ENCODE measurements at places on chromosomes 1 and 21.

DNA sequence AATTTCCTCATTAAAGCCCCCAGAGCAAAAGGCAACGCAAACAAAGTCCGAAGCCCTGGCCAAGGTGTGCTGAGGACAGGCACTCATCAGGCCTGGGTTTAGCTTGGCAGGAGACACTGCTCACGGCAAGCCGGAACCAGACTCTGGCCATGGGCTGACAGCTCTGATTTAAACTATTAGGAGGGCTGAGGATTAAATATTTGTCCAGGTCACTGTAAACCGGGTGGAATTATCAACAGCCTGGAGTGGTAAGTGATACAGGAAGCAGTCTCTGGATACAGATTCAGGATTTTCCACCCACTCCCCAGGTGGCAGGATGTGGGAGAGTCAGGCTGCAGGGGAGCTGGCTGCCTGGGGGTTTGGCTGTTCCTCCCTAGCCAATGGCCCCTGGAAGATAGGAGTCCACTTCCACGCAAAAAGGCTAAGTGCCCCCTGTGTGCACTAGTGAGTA, 42.4 kb downstream of the SLC66A1 start:
- no peak for DNase-seq

DNA sequence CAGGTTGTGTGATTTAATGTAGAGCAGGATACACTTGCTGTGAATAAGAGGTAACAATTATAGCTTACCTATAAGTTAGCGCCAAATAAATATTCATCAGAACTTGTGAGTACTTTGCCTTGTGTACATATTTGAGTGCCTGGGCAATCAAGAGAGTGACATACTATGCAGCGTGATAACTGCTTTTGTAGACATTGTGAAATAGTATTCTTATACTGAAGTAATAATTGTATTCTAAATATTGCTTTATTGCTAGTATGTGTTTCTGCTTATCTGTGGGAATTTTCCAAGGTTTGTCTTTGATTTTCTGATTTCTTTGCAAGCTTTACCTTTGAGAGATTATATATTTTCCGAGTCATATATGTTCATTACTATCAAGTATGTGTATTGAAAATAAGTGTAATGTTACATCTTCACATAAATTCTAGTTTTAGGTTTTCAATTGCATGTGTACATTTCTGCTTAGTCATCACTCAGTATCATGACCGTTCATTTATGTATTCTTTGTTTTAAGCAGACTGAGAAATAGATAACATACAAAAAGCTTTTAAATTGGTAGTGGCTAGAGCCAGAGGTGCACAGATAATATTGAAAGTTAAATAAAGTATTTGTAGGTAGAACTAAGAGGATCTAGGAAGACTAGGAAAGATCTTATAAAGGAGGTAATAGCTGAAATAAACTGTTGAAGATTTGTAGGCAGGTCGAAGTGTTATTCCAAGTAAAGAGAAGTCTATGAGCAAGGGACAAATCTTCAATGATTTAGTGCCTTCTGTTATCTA, 19.5 kb downstream of the USP25 start:
- no peak for DNase-seq

DNA sequence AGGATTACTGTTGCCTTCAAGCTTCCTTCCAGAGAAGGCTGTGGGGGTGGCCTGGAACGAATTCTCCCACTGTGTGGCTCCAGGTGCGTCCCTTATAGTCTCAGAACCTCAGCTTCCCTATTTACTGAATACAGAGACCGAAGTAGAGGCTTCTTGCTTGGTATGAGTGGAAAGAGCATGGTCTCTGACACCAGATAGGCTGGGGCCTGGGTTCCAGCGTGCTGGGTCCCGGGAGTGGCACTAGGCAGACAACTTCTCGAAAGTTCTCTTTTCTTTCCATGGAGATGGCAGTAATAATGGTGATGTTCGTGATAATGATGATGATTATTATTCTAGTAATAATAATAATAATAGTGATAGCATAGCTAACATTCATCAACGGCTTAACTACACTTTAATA, 161.7 kb downstream of the PTPRU start:
- DNase-seq: no peak

DNA sequence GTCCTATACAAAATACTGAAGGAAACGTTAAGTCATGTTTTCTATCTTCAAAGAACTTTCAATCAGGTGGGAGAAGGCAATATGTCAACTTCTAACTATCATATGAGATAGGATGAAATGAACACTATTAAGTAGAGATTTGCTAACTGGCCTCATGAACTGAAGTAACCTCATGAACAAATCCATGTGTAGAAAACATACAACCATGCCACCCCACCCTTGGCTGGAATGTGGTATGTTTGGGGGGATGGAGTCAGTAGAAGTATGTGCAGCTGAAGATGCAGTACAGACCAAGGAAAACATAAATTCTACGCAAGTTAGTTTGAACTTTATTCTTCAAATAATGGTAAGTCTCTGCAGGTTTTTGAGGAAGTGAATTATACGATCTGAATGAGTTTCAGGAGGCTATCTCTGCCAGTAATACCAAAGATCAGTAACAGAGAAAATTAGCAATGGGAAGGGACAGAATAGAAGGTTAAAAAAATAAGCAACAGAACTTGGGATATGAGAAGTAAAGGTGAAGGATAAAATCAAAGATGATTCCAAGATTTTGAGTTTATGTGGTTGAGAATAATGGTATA, 4.5 kb downstream of the TRMT1L start:
- no peak for DNase-seq

DNA sequence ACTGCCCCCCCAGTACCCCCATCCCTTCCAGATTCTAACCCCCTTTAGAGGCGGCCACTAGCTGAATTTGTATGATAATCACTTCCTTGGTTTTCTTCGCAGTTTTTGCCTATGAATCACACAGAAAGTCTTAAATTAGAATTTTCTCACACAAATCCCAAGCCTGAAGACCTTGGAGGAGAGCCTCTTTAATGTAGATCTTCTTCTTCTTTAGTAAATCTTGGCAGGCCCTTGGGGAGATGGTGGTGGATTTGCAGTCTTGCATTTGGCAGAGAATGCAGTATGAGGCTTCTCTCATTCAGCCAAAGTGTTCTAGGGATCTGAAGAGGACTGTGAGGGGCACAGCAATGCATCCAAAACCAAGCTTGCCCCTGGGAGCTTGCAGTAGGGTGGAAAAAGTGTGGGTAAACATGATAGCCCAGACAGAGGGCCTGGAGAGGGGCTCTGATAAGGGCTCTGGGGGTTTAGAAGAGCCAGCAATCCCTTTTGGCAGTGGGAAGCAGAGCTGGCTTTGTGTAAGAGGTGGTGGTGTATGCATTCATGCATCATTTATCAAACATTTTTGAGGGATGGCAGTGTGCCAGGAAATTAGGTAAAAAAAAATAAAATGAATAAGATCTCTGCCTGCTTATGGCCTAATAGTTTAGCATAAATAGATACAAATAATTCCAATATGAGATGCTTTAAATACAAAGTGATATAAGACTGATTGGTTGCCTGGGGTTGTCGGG, 7.7 kb upstream of the CDC42 start:
- no peak for DNase-seq

- peak; percentile 77 for DNase-seq
Measured at GRCh38 chr1:93528412-93528811, 80.5 kb downstream of the FNBP1L start.

GRCh38 chr1:78437941-78438340, 52.8 kb upstream of the PTGFR start:
- DNase-seq: no peak

GRCh38 chr1:10892138-10893065, 96.0 kb upstream of the CASZ1 start:
- no peak for DNase-seq

- DNase-seq: peak; percentile 44
Measured at GRCh38 chr21:37251294-37251634, 15.9 kb downstream of the VPS26C start.

DNA sequence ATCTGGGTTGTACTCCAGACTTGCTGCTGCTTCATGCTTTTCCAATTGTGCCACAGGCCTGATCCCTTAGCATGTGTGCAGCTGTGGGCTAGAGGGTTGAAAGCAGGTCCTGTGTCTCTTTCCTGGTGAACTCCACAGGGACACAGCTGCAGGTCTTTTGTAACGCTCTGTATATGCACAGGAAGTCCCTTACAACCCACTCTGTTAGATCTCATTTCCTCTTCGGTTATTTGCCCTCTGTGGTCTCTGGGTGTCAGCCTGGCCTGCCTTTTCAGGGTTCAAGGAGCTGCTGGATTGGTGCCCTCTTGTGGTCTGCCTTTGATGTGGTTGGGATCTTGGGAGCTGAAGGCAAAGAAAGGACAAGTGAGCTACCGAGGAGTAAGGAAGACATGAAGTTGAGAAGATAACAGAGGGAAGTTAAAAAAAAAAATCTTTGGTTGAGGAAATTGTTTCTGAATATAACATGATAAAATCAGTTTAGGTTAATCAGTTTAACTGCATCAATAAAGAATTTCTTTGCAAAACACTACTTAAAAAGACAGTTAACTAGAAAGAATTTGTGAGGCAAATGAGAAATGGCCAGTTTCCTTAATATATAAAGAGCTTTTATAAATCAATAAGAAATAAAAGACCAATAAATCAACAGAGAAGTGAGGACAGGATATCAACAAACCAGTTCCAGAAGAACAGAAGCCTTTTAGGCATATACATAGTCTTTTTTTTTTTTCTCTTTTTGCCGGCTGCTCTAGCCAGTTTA, 44.1 kb downstream of the UCK2 start:
- peak; percentile 99 for DNase-seq

GRCh38 chr1:26285366-26286063, 5.6 kb downstream of the SH3BGRL3 start:
- no peak for DNase-seq

- DNase-seq: no peak
Measured at GRCh38 chr1:74437035-74437434, 75.4 kb downstream of the LRRC53 start.

DNA sequence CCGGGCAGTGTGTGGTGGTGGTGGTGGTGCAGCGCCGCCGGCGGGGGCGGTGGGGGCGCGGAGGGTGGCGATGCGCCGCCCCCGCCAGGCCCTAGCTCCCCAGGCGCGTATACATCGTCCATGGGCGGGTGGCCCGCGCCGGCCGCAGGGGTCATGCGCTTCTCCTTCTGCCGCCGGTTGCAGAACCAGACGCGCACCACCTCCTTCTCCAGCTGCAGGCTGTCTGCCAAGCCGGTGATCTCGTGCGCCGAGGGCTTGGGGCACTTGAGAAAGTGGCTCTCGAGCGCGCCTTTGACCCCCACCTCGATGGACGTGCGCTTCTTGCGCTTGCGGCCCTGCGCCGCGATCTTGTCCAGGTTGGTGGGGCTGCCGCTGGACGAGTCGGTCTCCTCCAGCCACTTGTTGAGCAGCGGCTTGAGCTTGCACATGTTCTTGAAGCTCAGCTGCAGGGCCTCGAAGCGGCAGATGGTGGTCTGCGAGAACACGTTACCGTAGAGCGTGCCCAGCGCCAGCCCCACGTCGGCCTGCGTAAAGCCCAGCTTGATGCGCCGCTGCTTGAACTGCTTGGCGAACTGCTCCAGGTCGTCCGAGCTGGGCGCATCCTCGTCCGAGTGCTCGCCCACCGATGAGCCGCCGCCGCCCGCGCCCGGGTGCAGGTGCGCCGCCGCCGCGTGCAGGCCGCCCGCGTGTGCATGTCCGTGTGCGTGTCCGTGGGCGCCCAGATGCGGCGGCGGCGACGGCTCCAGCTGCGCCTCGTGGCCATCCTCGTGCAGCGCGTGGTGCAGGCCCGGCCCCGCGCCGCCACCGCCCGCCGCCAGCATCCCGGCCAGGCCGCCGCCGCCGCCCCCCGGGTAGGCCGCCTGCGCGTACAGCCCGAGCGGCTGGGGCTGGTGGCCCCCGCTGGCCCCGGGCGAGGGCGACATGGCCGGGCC, 926 bp downstream of the POU3F1 start:
- no peak for DNase-seq

- DNase-seq: no peak
Measured at GRCh38 chr1:243758647-243759046, 91.4 kb downstream of the AKT3 start.

DNA sequence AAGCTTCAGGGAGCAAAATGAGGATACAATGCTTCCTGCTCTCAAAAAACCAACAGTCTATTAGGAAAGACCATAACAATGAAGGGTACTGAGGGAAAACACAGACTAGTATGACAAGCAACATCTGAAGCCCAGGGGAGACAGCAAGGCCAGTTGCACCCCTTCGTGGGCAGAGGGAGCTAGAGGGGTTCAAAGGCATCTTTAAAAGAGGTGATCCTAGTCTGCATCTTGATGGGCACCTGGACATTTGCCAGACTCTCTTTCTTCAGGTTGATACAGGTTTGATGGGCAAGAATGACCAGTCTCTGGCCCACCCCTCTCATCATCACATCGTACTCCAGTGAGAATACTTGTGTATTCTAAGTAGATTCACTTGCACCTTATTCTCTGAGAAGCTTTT, 177.7 kb downstream of the VAV3 start:
- peak; percentile 45 for DNase-seq

- DNase-seq: no peak
Measured at GRCh38 chr21:36029309-36029708, 31.0 kb downstream of the SETD4 start.

- DNase-seq: no peak
Measured at GRCh38 chr1:172410027-172410426, 10.5 kb upstream of the C1orf105 start.

GRCh38 chr1:229430761-229431283, 3.1 kb downstream of the ACTA1 start:
- peak; percentile 58 for DNase-seq

GRCh38 chr1:46303872-46304326, 401 bp downstream of the UQCRH start:
- DNase-seq: peak; percentile 41

- no peak for DNase-seq
Measured at GRCh38 chr21:46203203-46203600, 18.9 kb upstream of the SPATC1L start.

DNA sequence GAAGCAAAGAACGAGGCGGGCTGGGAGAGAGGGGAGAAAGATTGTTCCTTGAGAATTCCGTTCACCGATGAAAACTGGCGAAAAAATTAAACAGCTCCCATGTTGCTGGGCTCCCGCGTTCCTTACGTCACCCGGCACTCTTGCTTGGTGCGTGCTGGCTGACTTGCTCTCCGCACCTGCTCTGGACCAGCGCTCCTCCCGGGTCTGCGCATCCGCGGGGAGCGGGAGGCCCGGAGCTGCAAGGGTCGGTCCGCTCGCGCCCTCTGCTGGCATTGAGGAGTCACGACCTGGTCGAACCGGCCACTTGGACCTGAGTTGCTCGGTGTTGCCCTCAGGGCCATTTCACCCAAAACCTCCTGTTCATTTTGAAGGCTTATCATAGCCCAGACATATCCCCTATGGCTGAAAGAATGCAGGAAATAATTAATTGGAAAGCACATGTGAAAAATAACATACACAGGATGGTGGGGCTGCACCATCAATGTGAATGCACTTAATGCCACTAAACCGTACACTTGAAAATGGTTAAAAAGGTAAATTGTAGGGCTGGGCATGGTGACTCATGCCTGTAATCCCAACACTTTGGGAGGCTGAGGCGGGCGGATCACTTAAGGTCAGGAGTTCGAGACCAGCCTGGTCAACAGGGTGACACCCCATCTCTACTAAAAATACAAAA, 98.9 kb upstream of the BACE2 start:
- DNase-seq: peak; percentile 35

GRCh38 chr1:223887747-223888418, 42.1 kb upstream of the TP53BP2 start:
- no peak for DNase-seq

DNA sequence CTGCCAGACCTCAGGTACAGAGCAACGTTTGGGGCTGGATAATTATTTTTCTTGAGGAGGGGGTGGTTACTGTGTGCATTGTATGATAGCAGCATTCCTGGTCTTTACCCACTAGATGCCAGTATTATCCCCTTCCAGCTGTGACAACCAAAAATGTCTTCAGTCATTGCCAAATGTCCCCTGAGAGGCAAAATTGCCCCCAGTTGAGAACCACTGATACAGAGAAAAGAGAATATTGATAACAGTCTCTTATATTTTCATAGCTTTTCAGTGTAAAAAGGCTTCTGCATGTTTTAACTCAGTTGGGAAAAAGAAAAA, 51.8 kb upstream of the SYT14 start:
- no peak for DNase-seq
